ENCODE measurements at places on chromosomes 3 and 15.
A peak's percentile ranks its signal among the peaks of the same experiment; 100 is the strongest.

GRCh38 chr3:161915418-161915750 lies 418.8 kb downstream of the OTOL1 start:
- DNase-seq = no peak

GRCh38 chr3:154060238-154061000 lies 60.8 kb upstream of the ARHGEF26 start:
- DNase-seq = no peak

DNA sequence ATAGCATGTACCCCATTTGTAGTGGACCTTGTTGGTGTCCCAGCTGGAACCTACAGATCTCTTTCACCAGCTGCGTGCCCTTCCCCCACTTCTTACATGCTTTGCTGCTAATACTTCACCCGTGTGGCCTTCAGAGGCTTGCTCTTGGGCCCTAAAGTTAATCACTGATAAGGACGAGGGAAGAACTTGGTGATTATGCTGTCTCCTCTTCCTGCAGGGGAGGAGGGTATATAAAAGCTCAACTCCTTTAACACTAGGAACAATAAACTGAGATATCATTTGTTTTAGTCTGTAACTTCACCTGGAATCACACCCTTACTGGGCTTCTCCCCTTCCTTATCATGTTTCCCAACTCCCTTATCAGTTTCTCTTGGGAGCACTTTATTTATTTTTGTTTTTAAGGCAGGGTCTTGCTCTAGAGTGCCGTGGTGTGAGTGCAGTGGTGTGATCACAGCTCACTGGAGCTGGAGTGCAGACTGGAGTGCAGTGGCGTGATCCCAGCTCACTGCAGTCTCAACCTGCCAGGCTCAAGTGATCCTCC lies 43.2 kb upstream of the PIK3R4 start:
- no peak for DNase-seq

DNA sequence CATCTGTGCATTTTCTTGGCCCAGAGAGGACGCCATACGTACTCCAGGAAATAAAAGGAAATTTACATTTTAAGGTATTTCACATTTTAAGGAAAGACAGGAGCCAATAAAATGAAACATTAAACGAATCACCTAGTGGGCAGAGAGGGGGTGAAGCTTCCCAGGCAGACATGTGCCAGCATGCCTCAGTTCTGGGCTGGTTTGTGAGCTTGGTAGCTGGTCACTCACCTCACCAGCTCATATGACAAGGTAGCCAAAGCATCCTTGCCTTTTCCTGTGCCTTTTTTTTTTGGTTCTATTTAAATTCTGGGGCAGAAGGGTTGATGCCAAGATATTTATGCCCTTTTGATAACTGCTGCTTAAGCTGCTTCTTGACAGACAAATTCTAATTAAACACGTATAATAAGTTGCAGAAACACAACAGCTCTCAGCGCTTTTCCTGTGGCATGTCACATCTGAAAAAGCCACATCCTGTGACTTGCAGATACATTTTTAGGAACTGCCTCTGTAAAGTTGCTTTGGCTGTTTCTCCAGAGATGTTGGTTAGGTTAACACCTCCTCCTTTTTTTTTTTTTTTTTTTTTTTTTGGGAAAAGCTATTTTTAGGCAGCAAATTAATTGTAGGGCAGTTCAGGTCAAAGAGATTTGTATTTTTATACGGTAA lies 218.6 kb downstream of the PDCD6IP start:
- no peak for DNase-seq

DNA sequence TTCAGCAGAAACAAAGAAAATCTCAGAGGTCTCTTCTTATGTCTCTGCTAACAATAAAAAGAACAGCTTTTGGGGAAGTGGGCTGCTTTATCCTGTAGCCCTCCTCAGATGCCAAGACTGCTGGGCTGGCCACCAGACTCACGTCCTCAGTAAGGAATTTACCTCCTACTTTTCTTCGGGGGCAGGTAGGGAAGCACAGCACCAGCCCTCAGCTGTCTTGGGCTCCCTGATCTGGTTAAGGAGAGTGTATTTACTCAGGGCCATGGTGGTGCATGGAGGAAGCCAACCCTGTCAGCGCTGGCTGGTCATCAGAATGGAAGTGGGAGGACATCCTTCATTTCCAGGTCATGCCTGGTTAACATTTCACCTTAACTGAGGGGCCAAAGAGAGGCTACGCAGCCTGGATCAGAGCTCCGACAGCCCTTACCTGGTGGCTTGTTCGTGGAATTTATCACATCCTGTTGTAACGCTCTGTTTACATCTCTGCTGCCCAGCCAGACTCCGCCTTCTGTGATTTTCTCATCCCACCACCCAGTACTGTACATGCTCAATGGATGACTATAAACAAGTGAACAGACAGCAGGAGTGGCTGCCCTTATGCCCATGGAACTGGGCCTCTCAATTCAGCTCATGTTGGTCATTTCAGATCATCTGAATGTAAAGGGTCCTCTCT lies 108.3 kb downstream of the IGF2BP2 start:
- DNase-seq = no peak

DNA sequence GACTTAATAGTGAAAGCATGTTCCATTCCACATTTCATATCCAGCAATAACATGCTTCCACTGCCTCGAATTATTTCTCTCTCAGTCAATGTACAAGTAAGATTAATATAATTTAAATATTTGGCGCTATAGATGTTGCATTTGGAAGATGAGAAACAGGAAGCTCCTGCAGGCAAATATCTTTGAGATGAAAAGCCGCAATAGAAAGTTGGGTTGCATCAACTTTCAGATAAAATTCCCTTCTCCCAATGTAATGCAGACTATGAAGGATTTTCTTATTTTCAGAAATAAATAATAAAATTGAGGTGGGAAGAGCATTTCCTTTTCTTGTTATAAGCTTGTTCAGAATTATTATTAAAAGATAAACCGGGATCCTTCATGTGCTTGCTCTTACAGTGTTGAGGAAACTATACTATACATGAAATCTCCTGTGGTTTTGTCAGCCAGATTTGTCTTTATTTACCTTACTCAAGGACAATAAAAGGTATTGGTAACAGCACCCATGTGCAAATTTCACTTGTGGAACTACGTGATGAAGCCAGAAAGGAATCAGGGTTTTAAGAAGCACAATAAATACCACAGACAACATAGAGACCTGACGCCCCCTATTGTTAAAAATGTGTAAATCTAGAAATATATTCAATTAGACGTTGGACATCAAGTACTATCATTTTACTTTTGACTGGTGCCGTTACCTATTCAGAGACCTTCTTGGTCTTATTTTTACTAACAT lies 307.0 kb downstream of the ARPP21 start:
- peak; percentile 8 for DNase-seq

DNA sequence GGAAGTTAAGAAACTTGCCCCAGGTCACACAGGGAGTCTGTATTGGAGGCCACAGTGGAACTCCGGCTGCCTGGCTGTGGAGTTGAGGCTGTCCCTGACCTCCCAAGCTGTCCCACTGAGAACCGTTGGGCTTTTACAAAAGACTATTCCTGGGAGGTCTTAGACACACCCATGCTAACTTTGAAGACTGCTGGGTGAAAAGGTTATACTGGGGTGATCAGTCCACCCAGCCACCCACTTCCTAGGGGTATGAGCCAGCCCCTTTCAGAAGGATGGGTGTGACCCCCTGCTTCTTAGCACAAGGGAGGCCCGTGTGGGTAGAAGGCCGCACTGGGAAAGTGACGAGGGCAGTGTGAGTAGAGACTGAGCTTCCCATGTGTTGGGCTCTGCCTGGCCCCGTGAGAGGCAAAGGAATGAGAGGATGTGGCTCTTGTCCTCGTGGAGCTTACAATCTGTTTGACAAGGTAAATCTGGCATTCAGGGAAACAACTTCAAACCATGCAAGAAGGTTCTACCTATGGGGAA lies 19.0 kb downstream of the MRAS start:
- no peak for DNase-seq

- DNase-seq = peak; percentile 11
Measured at GRCh38 chr3:118990823-118991560, 43.7 kb downstream of the IGSF11 start.

GRCh38 chr15:53791581-53791980 lies 32.1 kb upstream of the WDR72 start:
- no peak for DNase-seq

DNA sequence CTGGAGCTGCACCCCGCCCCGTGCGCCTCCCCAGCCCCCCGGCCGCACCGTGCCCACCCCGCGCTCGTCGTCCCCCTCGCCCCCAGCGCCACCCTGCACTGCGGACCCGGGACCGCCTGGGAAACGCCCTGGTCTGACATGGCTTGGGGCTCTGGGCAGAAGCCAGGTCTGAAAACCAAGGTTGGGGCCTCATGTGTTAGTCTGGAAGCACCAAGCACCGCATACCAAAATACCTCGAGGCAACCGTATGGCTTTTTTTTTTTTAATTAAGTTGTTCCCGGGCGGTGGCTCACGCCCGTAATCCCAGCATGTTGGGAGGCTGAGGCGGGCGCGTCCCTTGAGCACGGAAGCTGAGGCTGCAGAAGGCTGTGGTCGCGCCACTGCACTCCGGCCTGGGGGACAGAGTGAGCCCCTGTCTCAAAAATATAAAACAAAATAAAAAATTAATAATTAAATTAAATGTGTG lies 91.5 kb upstream of the CHD2 start:
- peak; percentile 84 for DNase-seq

GRCh38 chr15:86336051-86336788 lies 256.5 kb downstream of the AGBL1 start:
- DNase-seq = no peak

DNA sequence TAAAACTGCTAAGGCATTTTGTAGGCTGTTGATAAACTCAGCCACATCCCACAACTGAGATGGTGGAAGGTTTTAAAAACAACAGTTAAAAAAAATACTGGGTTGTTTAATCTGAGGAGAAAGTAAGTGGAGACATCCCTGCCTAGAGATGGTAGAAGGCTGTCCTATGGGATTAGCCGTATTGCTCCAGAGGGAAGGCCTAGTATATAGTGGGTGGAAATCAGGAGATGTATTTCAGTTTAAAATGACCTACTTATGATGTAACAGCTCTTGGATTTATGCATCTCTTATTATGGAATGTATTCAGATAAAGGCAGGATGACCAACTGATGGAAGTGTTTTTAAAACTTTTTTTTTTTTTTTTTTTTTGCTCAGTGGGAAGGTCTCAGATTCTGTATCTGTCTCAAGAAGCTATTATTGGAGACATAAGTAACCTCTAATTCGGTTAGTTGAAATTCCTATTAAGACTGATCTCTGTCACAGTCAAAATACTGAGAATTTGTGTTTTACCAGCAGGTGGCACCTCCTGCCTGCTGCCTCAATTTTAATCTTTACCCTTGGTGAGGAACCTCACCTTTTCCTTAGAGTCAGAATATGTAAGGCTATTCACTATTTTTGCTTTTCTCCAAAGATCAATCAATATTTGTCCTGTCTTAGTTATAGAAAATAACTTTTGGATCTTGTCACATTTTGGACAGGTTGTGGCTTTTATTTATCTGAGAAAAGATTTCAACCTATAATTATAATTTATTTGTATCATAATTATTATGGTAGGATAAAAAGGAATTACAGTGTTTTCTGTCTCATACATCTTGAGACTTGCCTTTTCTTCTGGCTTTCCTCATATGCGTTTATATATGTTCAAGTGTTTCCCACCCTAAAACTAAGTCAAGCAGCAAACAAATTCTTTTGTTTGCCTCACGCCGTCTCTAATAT lies 63.0 kb downstream of the VPS8 start:
- peak; percentile 36 for DNase-seq

DNA sequence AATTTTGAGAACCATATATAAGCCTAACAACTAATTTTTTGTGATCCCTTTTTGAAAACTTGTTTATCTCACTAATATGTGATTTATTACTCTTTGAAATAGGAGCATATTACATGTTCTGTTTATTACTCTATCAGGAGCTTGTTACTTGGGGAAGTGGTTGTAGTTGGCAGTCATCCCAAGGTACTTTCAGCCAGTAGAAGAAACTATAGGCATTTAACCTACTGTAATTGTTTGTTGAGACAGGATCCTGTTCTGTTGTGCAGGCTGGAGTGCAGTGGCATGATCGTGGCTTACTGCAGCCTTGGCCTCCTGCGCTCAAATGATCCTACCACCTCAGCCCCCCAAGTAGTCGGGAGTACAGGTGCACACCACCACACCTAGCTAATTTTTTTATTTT lies 195.6 kb downstream of the TCF12 start:
- no peak for DNase-seq

- DNase-seq = no peak
Measured at GRCh38 chr3:62049033-62049432, 324.3 kb downstream of the FEZF2 start.

DNA sequence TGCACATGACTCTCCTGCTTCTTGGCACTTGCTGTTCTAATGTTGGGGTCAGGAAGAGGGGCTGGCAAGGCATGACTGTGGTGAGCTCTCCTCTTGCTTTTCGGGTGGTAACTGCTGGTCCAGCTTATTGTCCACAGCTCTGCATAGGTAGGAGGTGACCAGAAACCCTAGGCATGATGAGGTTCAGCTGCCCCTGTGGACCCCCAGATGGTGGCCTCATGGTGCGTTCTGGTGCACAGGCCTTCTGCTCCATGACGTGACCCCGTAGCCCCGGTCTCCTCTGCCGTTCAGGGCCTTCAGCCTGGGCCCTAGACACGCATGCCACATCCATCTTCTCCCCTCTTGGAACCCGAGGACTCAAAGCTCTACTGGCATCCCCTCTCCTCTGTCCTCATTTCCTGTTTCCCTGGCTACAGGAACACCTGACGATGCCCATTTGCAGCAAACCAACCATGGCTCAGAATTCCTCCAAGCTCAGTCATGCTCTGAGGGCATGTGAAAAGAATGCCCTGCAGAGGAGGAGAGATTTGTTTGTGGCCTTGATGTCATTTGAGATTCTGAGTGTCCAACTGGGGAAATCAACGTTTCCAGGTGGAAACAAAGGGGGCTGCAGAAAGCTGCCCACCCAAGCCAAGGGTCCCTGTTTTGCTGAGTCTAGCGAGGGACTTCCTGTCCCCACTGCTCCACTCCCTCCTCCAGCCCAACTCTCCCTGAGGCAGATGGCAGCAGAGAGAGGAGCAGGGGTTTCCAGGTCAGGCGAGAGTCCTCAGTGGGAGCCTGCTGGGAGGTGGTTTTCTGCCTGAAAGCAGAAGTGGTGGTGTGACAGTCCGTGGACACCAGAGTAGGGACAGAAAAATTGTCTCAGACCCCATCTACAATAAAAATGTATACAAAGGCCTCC lies 198.7 kb upstream of the LYSMD4 start:
- no peak for DNase-seq

- no peak for DNase-seq
Measured at GRCh38 chr3:141915016-141915415, 38.6 kb downstream of the ATP1B3 start.

- DNase-seq = no peak
Measured at GRCh38 chr3:4294616-4295327, 8.4 kb upstream of the SETMAR start.

All from H7 (cell line).